ENCODE measurements at places on chromosomes 2 and 18.
A peak's percentile ranks its signal among the peaks of the same experiment; 100 is the strongest.

GRCh38 chr2:137173463-137173862 is 408.1 kb downstream of the THSD7B start:
- no peak for DNase-seq

- DNase-seq, result peak; percentile 72
Observed at GRCh38 chr2:25251422-25252273, 83.3 kb upstream of the POMC start.

DNA sequence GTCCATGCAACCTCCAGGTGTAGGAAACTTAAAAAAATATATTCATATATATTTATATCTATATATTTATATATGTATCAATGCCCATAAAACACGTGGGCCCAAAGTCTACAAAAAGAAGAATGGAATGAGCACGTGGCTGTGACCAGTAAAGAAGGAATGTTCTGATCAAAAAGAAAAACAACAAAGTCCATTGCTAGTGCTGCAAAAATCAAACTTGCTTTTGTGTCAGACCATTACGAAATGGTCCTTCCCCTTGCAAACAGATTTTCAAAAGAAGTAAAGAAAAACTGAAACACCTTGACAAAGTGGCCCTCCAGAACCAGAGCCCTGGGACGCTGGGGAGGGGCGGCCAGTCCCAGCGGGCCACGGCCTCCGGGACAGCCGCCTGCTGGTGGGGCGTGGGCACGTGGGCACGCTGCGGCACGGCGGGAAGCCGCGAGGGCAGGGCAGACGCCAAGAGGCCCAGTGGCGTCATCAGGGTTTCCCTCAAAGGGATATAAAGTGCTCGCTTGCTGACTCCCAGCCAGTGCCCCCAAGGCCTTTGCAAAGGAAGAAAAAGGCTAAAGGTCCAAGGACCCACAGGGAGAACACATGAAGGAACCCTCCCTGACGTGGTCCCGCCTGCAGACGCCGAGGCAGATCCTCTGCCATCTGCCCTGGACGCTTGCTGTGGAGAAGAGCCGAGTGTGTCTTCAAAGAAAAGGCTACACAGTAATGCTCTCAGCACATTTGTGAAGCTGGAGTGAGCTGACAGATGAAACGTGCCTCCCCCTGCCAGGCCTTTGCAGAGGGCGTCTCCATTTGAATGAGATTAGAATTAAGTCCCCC is 201.8 kb downstream of the TWIST2 start:
- no peak for DNase-seq

- no peak for DNase-seq
Observed at GRCh38 chr2:120661551-120661950, 74.1 kb upstream of the GLI2 start.

DNA sequence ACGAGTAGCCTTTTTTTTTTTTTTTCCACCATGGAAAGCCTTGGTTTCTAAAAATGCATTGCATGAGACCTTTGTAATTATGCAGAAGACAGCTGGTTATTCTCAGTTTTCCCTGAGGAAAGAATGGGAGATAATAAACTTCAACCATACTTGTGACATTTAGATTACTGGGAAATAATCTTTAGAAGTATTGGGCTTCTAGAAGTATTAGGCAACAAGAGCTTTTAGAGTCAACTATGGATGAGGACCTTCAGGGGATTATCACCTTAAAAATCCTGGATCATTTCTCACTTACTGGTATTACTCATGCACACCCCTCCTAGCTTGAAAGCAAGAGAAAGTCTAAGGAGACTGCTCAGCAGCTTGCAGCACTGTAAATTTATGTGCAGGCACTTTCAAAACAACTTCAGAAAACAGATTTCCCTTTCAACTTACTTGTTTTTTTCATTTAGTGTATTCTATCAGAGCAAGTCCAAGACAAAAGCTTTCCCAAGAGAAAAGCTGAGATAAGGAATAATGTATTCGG is 175.9 kb downstream of the NRXN1 start:
- no peak for DNase-seq

DNA sequence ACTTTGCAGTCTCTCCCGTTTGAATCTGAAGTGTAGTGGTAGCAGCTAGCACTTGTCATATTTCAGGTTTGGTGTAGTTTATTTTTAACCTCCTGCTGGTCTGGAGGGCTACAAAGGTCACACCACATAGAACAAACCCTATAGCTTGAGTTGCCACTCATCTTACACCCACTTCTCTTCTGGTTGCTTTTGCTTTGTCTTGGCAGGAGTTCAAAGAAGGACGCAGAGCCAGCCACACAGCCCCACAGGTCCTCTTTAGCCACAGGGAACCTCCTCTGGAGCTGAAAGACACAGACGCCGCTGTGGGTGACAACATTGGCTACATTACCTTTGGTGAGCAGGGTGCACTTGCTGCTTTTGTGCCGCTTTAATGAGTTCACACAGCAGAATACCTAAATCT is 15.6 kb upstream of the GPBAR1 start:
- DNase-seq, result no peak

GRCh38 chr2:119475225-119475856 is 43.7 kb downstream of the TMEM37 start:
- DNase-seq, result no peak

DNA sequence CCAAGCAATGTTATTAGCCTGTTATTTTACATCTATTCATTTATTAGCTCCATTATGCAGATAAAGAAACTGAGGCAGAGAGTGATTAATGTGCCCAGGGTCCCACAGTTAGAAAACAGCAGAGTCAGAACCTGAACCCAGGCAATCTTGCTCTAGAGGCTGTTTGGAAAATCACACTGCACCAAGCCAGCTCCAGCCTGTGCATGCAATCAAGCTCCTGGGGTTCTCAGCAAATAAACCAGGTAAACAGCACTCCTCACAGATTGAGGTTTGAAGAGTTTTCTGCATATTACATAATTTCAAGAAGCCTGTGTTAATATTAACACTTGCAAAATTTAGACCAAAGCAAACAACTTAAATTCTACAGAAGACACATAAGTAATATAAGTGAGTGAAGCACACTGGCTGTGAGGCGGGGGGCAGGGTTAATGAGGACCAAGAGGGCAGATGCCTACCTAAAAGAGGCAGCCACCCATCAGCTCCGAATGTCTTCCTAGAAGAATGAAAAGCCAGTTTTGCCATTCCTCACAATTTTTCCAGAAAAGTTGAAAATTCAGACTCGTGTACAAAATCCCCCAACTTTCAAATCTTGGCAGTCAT is 35.4 kb downstream of the CACNB4 start:
- DNase-seq, result no peak

GRCh38 chr2:26011990-26012856 is 21.7 kb upstream of the RAB10 start:
- DNase-seq, result peak; percentile 64

DNA sequence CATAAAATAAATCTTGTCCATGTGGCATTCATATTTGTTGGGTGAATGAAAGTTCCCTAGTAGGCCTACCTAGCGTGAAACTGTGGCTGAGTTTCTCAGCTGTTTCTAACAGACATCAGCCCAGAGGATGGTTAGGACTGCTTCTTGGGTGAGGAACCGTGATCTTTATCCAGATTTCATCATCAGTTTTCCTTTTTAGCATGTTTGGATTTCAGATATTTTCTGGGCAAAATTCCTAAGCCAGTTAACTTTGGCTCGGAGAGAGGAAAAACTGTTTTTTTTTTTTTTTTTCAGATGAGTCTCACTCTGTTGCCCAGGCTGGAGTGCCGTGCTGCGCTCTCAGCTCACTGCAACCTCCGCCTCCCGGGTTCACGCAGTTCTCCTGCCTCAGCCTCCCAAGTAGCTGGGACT is 53.5 kb downstream of the DGKD start:
- no peak for DNase-seq

All from neuronal stem cell (in vitro differentiated cells).